ENCODE measurements at places on chromosomes 6 and 20.

DNA sequence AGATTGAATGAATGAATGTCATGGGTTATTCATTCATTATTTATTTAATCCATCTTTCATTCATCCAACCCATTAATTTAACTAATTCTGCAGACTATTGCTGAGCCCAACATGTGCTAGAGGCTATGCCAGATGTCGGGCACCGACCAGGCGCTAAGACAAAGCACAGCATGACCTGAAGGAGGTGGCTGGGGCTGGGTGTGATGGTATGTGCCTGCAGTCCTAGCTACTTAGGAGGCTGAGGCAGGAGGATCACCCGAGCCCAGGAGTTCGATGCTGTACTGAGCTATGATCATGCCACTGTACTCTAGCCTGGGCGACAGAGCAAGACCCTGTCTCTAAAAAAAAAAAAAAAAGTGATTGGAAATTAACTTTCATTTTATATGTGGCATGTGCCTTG is 5.7 kb upstream of the SLC22A7 start:
- no peak for DNase-seq

GRCh38 chr6:151241853-151242252 is 2.1 kb downstream of the AKAP12 start:
- no peak for DNase-seq

DNA sequence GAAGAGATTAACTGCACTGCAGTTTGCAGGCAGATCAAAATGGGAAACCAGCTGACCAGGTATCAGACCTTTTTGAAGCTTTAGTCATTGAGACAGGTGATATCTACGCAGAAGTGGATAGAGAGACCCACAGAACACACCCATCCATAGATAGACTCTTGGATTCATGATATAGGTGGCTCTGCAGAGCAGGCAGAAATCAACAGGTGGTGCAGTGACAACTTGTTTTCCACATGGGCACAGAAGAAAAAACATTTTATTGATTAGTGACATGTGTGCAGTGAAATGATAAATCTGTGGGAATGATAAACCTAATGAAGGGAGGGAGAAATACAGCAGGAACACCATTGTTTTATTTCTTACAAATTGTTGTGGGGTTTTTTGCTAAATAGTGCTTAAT is 45.2 kb downstream of the NUDT3 start:
- no peak for DNase-seq

DNA sequence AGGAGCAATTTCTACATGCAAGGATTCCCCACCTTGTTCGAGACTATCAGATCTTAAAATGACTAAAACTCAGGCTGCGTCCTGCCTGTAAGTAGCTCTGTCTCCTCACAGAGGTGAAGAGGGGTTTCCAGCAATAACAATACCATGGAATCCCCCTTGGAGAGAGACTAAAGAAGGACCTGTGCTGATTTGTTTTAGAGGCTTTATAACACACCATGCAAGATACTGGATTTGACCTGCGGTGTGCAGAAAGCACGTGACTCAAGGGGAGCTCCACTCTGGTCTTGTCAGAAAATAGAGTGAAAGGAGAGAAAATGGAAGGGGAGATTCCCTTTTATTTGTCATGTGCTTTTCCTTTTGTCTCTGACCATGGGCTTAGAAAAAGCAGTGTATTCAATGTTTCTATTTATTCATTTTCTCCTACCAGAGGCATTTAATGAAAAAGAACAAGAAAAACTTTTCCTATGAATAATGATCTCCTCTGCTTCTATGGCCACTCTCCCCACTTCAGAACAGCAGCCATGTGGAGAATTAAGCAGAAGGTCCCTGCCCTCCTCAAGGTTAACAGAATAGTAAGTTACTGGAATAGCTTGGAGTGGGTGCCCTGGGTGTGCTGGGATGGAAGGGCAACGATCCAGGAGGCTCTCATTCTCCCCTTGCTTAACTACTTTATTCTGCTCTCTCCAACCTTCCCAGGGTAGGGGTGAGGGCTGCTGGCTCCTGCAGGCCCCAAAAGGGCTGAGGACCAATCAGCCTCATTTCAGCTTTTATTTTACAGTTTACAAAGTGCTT is 19.2 kb upstream of the MRPS10 start:
- DNase-seq = no peak

DNA sequence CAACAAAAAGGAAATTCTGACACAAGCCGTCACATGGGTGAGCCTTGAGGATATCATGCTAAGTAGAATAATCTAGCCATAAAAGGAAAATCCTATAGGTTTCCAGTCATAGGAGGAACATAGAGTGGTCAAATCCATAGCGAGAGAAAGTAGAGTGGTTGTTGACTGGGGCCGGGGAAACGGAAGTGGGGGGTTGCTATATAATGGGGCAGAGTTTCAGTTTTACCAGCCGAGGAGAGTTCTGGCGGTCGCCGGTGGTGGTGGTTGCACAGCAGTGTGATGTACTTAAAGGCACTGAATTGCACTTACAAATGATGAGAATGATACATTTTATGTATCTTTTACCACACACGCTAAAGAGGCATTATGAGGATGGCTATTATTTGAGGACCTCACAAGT is 4.9 kb downstream of the GPR31 start:
- DNase-seq = no peak

DNA sequence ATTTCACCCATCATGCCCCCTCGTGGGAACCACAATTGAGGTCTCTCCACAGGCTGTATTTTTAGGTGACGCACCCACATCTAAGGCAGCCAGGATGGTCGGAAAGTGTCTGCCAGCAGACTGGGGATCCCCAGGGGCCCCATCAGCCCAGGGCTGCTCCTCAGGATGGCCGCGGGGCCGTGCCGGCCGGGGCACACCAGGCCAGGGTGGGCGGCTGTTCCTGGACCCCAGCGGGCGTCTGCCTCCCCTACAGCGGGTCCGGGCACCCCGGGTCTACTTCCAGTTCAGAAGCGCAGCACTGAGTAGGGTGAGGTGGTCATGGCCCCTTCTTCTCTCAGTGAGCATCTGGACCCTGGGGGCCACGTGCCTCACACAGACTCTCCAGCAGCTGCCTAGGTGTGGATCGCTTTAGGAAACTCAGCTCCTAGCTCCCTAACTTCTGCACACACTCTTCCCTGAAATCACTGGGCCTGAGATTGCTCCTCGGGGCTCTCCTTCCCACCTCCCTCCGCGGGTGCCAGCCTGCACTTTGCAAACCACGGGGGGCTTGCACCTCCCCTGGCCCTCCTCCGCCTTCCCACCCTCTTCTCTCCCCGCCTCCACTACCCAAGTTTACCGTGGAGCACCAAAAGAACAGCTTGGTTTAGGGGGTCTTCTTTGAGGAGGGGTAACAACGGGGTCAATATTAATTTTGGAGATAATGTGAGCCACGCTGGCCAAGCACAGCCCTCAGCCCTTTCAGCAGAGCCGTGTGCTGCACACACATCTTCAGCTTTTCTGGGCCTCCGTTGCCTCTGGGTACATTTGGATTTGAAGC is 14.2 kb upstream of the FOXC1 start:
- DNase-seq = no peak

DNA sequence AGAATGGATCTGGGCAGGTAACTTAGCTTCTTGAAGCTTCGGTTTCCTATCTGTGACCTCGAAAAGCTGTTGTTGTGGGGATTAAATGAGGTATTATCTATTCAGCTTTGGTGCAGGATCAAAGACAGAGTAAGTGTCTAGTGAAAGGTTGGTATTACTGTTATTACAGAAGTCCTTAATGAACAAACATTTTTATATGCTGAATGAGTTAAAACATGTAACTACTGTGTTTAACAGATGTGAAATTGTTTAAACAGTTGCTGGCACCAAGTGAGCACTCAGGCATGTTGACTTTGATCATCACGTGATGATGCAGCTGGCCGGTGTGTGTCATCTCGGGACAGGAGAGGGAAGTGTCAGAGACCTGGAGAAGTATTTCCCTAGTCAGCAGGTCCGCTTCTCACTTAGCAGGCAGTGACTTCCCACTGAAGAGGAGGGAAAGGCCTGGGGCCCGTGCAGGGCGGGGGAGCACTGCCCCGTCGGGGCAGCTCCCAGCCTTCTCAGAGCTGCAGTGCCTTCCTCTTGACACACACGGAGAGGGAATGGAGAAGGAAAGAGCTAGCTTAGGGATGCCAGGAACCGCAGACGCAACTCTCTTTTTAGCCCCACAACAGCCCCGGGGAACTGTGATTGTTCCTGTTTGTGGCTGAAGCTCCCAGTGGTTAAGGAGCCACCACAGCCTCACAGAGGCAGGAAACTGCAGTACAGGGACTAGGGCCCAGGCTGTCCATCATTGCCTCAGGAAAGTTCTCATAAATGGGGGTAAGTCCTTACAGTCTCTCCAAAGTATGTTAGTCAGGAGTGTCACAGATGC is 18.0 kb downstream of the TUBB2A start:
- DNase-seq = no peak

GRCh38 chr6:10081957-10082356 is 332.9 kb downstream of the TFAP2A start:
- no peak for DNase-seq

DNA sequence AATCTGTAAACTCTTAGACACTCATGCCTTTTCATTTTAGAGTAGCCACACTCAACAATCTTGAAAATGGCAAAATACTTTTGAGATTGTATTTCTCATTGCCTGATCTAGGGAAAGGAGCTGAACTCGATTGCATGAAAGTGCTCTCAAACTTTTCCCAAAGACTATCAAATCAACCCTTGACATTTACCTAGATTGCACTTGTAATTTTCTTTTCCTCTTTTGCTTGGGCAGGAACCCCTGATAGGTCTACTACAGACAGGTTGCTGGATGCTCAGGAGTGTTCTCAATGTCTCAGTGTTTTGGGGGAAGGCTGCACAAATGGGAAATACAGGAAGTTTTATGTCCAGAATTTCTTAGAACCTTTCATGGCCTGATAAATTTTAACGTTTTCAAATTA is 468.0 kb upstream of the GJE1 start:
- no peak for DNase-seq

DNA sequence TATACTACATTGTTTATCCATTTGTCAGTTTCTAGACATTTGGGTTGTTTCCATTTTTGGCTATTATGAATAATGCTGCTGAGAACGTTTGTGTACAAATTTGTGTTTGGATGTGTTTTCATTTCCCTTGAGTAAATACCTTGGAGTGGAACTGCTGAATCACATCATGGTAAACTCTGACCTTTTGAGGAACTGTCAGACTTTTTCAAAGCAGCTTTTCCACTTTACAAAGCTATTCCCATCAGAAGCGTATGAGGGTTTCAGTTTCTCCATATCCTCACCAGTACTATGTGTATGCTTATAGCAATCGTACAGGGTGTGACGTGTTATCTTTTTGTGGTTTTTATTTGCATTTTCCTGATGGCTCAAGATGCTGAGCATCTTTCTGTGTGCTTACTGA is 103.7 kb downstream of the MYO6 start:
- DNase-seq = no peak

DNA sequence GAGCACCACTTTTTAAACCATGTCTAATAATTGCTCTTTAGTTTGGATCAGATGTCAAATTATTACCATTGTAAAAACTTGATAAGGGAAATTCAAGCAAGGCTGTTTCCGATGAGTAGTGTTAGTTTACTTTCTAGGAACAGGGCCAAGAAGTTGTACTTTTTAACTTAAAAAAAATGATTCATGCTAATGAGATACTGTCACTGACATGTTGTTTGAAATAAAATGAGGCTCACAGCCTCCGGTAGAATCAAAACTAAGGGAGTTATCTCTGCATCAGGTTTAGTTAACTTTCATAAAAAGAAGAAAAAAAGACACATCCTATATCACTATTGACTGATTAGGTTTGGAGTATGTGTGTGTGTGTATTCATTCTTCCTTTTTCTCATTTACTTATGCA is 55.2 kb upstream of the SUPT3H start:
- DNase-seq = no peak

Measured in H1 (cell line).